ENCODE measurements at places on chromosomes 3 and 15. TPM values are rescaled to one million over a fixed set of nuclear protein-coding genes. Genes with fewer than 3 reads are reported as not detected.

ACKR2 gene
- not detected for total RNA-seq

VEPH1 gene
- 15.7 TPM for total RNA-seq

MGLL gene
- total RNA-seq = 62.9 TPM

SETD5 gene
- 113 TPM for total RNA-seq

POPDC2 gene
- total RNA-seq = 2.5 TPM

OR5K1 gene
- total RNA-seq = not detected

IL17RC gene
- total RNA-seq = 6.6 TPM

CLRN1 gene
- total RNA-seq = not detected

DOCK3 gene
- total RNA-seq = 60.7 TPM

CPB1 gene
- total RNA-seq = not detected

DAPK2 gene
- 7.2 TPM for total RNA-seq

OSTN gene
- total RNA-seq = 26.6 TPM

CPNE9 gene
- total RNA-seq = 0.31 TPM

UQCC5 gene
- total RNA-seq = 5.0 TPM

MCF2L2 gene
- 57.3 TPM for total RNA-seq

PAQR5 gene
- total RNA-seq = 0.31 TPM

CGNL1 gene
- 5.3 TPM for total RNA-seq

XPC gene
- 26.3 TPM for total RNA-seq

Data from parietal lobe (tissue), 2 donors.